ENCODE measurements at places on chromosomes 7 and 10.

GRCh38 chr7:4102231-4102841 is 579.8 kb upstream of the FOXK1 start:
- no peak for DNase-seq

DNA sequence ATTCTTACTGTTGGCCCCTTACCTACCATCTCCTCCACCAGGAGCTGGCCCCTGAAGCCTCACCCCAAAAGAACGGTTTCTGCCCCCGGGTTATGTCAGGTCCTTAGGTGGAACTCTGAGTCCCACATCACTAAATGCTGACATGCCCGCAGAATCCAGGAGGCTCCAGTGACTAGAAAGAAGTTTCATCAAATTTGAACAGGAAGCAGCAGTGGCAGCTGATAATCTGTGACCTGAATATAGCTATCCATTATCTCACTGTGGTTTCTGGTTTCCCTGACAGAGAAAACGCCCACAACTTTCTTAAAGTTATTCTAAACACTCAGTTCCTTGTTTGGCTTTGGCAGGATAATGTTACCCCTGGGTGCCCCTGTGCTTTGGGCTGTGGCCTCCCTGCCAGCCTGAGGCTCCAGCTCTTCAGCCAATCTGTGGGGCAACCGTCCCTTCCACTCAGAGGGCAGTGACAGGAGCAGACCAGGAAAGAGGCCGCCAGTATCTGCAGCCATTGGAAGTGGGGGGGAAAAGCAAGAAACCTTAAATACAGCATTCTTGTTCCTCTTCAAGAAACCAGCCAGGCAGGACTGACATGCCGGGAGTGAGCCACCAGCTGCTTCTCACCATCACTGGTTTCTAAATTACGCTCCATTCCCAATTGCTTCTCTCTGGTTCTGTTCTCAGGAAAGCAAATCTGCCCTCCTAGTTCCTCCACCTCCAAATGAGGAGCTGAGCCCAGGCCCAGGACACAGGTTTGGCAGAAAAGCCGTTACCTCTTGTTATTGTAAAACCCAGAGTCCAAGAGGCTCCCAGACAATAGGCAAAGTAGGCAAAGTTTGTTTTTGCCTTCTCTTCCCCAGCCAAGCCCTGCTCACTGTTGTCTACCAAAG is 41.2 kb upstream of the VCL start:
- DNase-seq, result no peak

- no peak for DNase-seq
Observed at GRCh38 chr10:120945801-120946302, 94.7 kb downstream of the WDR11 start.

DNA sequence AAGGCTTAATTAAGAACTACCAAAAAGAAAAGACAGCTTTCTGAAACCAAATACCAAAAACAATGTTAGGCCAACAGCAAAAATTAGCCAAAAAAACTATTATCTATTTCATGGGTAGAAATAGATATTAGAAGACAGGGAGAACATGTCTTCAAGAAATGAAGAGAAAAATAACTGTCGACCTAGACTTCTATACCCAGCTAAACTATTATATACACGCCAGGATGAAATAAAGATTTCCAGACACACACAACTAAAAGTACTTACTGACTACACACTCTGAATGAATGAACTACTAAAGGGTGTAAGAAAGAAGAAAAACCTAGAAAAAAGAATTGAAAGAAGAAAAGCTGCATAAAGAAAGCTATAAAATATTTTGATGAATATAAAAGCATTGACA is 11.5 kb upstream of the CDHR3 start:
- DNase-seq, result no peak

DNA sequence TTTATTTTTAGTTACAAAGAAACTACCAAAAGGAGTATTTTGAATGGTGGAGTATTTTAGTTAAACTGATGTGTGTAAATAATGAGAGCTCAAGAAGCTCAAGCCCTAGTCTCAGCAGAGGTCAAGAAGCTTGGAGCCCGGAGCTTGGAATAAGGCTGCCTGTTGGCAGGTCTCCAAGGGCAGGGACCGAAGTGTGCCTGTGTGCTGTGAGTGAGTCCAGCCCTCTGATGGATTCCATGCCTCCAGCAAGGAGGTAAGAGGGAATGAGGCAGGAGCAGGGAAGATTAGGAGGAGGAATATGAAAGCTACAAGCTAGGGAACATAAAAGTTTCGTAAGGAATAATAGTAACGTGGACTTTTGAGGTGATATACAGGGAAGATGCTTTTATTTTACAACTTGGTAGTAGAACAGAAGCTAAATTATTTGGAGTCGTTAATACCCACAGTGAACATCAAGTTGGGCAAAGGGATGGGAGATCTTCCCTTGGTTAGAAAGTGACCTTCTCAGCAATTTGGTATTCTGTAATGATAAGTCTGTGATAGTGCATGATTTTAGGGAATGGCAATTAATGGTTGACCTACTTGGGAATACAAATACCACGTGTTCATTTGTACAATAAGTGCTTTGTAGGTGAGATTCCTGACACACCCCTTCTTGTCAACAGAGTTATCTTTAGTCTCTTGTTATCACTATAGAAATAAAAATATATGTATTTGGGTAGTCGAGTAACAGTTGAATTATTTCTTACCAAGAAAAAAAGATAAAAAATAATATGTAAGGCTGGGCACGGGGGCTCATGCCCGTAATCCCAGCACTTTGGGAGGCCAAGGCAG is 4.6 kb downstream of the SEC23IP start:
- no peak for DNase-seq

GRCh38 chr10:95221124-95221523 is 27.1 kb downstream of the ACSM6 start:
- DNase-seq, result no peak

GRCh38 chr10:27717861-27718260 is 27.8 kb downstream of the MKX start:
- no peak for DNase-seq

DNA sequence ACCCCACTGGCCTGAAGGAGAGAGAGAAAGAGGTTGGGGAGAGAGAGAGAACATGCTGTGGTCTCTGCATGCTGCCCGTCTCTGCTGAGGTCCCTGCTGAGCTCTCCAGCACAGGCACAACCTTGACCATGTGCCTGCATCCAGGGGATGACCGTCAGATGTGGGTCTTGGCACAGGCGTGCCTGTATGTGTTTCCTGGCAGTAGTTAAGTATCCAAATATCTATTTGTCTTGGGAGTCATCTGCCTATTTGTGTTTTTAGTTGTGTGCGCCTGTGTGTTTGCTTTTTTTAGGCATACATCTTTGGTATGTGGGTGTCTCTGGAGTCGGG is 1.9 kb upstream of the UNC5B start:
- DNase-seq, result no peak

- DNase-seq, result no peak
Observed at GRCh38 chr7:31080763-31081162, 28.7 kb downstream of the ADCYAP1R1 start.

DNA sequence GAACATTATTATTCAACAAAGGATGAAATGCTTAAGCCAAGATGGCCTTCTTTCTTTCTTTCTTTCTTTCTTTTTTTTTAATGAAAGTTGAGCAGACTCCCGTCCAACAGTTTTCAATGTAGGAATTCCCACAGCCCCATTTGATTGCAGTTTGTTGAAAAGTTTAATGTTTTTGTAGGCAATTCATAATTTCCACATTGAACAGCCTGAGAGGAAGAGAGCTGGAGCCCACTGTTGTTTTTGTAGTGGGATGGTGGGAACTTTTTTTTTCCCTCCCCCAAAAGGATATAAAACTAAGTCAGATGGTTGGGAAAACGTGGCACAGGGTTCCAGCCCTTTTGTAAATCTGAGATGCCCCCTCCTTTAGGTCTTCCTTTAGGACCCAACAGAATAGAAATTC is 86.6 kb downstream of the TCF7L2 start:
- DNase-seq, result no peak

DNA sequence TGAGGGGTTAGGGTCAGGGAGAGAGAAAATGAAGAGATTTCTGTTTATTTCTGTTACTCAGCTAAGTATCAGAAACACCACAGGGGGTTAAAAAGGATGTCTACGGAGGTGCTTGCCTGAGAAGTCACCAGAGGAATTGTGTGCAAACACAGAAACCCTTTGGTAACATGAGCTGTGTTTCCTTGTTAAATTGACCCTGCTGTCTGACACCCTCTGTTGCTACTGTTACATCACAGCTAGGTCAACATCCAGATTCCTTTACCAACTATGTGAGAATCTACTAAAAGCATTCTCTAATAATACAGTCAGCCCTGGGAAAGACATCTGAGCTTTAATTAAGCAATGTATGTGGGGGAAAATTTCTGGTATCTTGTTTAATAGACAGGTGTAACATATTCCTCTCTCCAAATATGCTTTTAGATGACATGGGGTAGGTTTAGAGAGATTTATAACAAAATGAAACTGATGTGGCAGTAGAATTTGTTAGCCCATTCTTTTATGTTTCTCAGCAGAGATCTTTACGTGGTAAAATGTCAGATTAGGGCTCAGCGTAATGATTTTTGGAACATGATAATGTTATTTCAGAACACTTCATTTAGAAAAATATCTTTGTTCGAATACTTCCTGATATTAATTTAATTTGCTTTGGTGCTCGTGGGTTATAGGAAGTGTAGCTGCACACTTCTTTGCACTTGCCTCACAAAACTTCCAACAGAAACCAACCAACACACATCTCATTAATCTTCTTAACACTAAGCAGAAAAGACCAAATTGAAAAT is 168.0 kb upstream of the AHR start:
- no peak for DNase-seq

GRCh38 chr7:24051651-24052050 is 232.3 kb upstream of the NPY start:
- DNase-seq, result no peak

GRCh38 chr10:97188261-97188711 is 2.5 kb upstream of the SLIT1 start:
- no peak for DNase-seq

GRCh38 chr7:117458977-117459583 is 20.7 kb upstream of the CFTR start:
- DNase-seq, result no peak

- no peak for DNase-seq
Observed at GRCh38 chr7:1487466-1487865, 16.7 kb downstream of the INTS1 start.

- no peak for DNase-seq
Observed at GRCh38 chr7:28481091-28481926, 69.0 kb downstream of the CREB5 start.

DNA sequence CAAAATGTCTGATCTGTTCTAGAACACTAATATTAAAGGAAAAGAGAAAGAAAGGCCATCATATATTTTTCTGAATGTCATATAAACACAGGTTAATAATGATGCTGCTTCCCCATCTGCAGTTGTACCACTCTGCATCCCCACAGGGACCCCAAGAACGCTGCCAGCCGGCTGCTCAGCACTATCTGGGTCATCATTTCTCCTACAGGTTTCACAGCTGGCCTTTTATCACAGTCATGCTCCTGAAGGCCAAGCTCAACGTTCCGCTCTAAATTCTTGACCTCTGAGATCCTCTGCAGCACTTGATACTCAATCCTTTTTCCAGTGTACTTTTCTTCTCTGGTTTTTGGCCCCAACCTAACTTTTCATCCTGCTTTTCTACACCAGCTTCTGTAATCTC is 4.8 kb downstream of the IDI1 start:
- DNase-seq, result no peak

GRCh38 chr10:102776779-102777456 is 33.2 kb downstream of the WBP1L start:
- DNase-seq, result no peak

- DNase-seq, result no peak
Observed at GRCh38 chr7:24917510-24918239, 62.3 kb downstream of the OSBPL3 start.

GRCh38 chr7:52168085-52168484 is 851.5 kb upstream of the COBL start:
- no peak for DNase-seq

GRCh38 chr10:48501226-48501625 is 103.6 kb downstream of the ARHGAP22 start:
- no peak for DNase-seq

GRCh38 chr7:1154172-1154739 is 5.7 kb downstream of the ZFAND2A start:
- no peak for DNase-seq

GRCh38 chr10:132861116-132861691 is 75.3 kb upstream of the NKX6-2 start:
- DNase-seq, result no peak

- no peak for DNase-seq
Observed at GRCh38 chr7:42194238-42194637, 42.8 kb downstream of the GLI3 start.

DNA sequence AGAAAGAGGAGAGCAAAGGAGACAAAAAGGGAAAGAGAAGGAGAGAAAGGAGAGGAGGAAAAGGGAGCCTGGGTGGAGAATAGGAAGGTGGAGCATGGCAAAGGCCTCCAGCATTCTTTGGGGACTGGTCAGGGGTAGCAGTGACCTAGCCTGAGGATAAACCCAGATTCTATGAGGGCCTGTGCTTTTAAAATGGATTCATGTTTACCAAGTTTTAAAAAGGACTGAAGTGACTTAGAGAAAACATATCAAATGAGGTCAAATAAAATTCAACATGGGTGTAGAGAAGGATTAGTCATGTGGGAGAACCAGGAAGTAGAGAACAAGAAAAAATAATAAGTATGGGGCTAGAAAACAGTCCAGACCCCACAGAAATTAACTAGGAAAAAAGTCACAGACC is 20.7 kb downstream of the CREB3L2 start:
- DNase-seq, result no peak

- no peak for DNase-seq
Observed at GRCh38 chr10:63738410-63738809, 217.2 kb downstream of the REEP3 start.

GRCh38 chr10:68848806-68849205 is 21.5 kb downstream of the STOX1 start:
- no peak for DNase-seq

GRCh38 chr10:82982110-82982608 is 1107.2 kb downstream of the NRG3 start:
- no peak for DNase-seq

DNA sequence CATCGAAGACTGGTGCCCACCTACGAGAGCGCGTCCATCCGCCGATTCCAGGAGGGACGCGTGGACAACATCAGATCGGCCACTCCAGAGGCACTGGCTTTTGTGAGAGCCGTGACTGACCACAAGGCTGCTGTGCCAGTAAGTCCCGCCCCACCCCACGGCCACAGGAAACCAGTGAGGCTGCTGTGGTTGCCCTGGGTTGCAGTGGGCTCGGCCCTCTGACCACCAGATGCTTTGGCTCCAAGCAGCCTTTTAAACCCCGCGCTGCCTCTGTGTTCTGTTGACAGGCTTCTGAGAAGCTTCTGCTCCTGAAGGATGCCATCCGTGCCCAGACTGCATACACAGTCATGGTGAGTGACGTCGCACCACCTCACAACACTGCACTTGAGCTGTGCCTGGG is 24.4 kb upstream of the C10orf53 start:
- DNase-seq, result no peak

GRCh38 chr7:126750207-126750911 is 502.4 kb downstream of the GRM8 start:
- DNase-seq, result no peak

DNA sequence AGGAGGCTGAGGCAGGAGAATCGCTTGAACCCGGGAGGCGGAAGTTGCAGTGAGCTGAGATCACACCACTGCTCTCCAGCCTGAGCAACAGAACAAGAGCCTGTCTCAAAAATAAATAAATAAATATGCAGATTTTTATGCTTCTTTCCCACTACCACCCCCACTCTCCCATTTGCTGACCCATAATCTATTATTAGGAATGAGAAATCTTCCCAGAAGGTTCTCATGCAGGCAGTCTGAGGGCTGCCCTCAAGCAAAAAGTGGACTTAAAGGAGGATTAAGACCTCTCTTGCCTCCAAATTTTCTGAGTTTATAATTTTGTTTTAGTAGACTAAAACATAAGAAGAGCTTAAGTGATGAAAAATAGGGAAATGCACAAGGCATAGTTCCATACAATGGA is 85.2 kb upstream of the TOMM7 start:
- DNase-seq, result no peak

Data from stimulated activated CD8-positive, alpha-beta memory T cell treated with anti-CD3 and anti-CD28 coated beads, Interleukin-4, amount 100 ng/mL, for 24 hours (primary cell).